ENCODE measurements at places on chromosomes 7 and 10. TPM values are rescaled to one million over a fixed set of nuclear protein-coding genes. Genes with fewer than 3 reads are reported as not detected.
A peak's percentile ranks its signal among the peaks of the same experiment; 100 is the strongest.

DNA sequence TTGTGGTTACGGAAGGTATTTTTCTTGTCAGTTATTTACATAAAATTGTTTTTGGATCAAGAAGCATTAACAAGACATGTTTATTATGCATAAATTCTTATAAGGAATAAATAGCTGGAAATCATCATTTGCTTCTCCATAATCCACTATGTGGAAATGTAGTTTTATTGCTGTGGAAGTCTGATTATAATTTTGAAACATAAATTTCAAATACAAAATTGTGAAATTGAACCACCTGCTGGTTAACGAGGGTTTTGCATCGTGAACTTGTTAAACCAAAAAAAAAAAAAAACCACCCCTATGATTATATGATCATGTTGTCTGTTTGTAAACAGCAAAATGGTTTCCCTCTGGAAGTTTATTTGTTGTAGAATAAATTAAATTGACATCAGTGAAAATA is 25.9 kb downstream of the ABRAXAS2 start:
- DNase-seq, result peak; percentile 53

DNA sequence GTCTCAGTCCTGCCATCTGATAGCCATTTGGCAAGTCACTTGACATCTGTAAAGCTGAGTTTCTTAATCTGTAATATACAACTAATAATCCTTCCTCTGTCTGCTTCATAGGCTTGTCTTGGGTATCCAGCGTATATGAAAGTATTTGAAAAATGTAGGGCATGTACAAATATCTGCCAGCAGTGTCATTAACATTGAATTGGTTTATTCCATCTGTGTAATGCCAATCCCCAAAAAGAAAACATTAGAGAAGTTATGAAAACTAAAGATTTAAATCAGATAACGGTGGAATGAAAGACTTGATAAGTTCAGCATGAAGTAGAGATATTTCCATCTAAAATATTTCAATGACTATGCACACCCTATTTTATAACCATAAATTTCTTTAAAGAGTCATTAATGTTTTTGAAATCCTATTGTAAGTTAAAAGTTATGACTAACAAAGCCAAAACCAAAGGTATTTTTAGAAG is 9.8 kb upstream of the RTKN2 start:
- no peak for DNase-seq

- DNase-seq, result no peak
Measured at GRCh38 chr10:79939969-79940368, 8.9 kb downstream of the SFTPD start.

GRCh38 chr10:34290412-34291081 is 524.5 kb downstream of the PARD3 start:
- no peak for DNase-seq

DNA sequence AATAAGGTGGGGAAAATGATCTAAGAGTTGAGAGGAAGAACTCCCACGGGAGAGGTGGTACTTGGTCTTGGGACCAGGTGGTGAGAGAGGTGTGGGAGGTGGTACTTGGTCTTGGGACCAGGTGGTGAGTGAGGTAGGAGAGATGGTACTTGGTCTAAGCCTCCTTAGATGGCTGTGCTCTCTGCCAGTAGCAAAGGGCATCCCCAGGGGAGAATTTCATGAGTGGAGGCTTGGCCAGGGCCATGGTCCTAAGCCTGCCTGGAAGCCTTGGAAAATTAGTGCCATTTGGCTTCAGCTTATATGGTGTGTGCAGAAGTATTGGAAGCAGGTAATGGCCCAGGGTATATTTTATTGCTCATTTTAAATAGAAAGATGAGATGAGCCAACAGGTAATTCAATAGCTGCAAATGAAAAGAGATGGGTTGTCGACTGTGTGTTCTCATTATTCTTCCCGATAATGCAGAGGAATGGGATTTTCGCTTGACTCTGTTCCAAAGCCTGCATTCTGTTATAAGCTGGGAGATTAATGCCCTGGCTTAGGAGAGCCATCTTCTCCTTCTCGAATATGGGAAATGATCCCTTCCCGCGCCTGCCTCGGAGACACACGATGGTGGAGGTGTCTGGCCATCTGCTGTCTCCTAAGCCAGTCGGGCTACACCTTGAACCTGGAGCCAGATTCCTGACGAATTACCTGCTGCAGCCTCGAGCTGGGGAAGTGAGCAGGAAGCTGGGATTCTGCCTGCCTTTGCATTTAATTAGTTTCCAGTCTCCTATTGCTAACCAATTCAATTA is 287.8 kb downstream of the GALNT17 start:
- DNase-seq, result no peak

- DNase-seq, result no peak
Measured at GRCh38 chr10:22427890-22428571, 82.7 kb downstream of the SPAG6 start.

DNA sequence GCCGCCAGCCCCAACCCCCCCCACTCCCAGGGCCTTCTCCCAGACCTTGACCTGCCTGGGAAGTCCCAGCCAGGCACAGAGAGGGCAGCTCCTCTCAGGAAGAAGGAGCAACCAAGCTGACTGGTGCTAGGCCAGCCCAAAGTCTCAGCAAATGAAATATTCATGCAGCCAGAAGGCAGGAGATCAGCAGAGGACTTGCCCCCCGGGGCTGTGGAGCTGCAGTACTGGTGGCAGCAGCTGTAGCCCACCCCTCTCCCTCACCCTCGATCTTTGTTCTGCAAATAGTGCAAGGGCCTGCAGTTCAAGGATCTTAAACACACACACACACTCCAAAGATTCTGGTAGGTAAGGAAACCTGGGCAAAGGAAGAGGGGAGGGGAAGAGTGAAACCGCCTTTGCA is 3.5 kb upstream of the SRRM3 start:
- DNase-seq, result no peak

GRCh38 chr7:32243687-32244290 is 173.6 kb upstream of the PDE1C start:
- DNase-seq, result no peak

GRCh38 chr10:113525713-113526112 is 27.1 kb upstream of the HABP2 start:
- DNase-seq, result no peak

DNA sequence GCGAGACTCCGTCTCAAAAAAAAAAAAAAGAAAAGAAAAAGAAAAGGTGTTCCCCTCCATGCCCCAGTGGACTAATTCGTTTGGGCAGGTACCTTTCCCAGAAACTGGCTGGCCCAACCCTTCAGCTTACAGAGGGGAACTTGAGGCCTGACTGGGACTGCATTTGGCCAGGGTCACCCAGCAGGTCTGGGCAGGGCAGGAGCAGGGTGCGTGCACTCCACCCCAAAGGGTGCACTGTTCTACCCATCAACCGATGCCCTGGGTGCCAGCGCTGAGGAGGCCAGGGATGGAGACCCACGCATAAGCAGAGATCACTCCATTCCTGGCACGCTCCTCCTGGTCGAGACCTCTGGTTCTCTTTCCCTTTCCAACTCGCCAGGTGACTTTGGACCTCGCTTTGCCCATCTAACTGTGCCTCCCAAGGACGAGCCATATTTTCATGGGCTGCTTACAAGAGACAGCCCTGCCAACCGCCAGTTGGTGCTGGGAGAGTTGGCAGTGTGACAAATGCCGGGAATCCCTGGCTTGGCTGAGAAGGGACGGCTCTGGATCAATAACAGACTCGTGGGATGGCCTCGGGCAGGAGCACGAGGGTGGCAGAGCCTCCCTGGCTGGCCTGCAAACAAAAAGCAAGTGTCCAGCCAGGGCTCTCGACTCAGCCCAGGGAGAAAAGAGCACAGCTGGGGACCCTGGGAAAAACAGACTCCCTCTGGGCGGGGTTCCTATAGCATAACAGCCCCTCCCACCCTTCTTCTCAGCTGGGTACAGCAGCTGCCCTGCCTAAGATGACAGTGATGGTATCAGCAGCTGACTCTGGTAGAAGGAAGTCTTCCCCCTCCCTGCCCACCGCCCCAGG is 7.9 kb downstream of the HSPB1 start:
- no peak for DNase-seq

DNA sequence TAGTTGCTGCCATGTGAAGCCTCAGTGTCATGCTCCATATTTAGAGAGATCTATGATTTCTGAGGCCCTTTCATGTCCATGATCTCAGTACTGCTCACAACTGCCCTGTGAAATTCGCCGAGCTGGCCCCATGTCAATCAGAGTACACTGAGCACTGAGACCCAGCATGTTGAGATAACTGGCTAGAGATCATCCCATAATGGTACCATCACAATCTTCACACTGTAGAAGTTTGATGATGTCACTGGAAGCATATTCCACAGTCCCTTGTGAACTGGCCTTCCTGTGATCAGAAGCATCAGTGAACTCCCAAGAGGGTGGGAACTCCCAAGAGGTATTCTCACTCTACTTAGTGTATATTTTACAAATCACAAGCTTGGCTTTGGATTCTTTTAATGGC is 116.0 kb downstream of the EGFR start:
- DNase-seq, result no peak

- DNase-seq, result no peak
Measured at GRCh38 chr7:97422046-97422445, 304.5 kb downstream of the SDHAF3 start.

DNA sequence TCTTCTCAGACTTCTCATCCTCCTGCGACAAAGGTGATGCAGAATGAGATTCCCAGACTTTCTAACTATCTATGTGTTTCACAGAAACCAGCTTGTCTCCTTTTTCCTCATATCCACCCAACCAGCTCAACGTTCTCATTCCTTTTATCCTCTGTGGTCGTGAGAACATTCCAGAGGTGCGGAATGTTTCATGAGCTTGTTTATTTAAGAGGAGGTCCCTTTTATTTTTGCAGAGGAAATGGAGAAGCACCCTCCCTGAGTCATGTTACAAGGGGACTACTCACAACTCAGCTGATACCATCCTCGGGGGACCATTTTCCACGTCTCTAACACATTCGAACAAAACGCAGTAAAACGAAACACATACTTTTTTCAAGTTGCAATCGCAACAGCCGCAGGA is 93.2 kb downstream of the ZRANB1 start:
- no peak for DNase-seq

- no peak for DNase-seq
Measured at GRCh38 chr10:13400196-13400965, 52.3 kb upstream of the SEPHS1 start.

DNA sequence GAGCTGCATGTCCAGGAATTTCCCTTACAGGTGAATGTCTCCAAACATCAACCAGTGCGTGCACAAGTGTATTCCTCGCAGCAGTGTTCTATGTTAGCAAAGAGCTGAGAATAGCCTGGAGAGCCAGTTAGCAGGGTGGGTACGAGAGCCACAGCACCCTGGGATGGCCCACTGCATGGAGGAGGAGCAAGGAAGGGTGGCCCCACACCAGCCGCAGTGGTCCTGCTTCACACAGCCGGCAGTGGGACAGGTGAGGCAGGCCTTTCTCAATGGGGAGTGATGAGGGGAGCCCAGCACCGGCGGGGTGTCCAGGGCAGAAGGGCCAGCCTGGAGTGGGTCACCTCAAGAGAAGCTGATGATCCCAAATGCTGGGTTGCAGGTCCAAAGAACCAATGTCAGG is 240.7 kb downstream of the TCERG1L start:
- DNase-seq, result no peak

GRCh38 chr7:143408686-143409561 is at the start of gene EPHA1:
EPHA1 (minus strand) TSS chr7:143408856; CDS start chr7:143408805, 51 bp downstream.
- DNase-seq, result peak; percentile 48

- DNase-seq, result no peak
Measured at GRCh38 chr7:27123477-27124053, 7.0 kb downstream of the HOXA4 start.

DNA sequence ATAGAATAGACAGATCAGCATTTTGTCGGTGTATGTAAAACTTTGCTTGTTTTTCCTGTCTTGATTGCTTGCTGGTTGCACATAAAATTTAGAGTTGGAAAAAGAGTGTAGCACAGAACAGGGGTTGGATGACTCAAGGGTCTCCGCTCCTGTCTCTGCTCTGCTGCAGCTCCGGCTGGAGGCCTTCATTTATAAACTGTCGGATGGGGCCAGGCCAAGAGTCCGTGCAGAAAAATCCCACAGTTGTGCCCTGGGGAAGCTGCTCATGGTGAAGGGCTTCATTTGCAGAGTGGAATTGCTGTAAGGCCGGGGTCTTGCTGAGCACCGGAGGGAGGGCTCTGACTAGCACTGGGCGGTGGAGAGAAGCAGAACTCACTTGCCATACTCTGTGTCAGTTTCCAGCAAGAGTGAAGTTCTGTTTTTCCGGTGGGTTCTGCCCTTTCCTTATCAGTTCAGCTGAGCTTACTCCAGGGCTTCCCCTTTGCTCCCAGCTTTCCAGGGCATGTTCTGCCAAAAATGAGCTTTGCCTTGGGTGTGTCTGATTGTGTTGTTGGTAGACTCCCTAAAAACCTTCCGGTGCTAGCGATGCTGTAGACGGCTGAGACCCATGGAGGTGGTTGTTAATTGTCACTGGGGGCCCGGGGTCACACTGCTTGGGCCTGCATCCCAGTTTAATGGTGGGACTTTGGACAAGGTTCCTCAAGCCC is 67.2 kb downstream of the CAMK1D start:
- DNase-seq, result no peak

Gene LRRN3
- 1.7 TPM for total RNA-seq

Gene RNF148
- total RNA-seq, result not detected

Gene GRK5
- total RNA-seq, result 46.4 TPM

Measured in CD4-positive, CD25-positive, alpha-beta regulatory T cell (primary cell).